Stimulated activated CD8-positive, alpha-beta memory T cell treated with anti-CD3 and anti-CD28 coated beads, Interleukin-4, amount 100 ng/mL, for 1 hour (primary cell): ENCODE measurements at places on chromosomes 7 and 10.

DNA sequence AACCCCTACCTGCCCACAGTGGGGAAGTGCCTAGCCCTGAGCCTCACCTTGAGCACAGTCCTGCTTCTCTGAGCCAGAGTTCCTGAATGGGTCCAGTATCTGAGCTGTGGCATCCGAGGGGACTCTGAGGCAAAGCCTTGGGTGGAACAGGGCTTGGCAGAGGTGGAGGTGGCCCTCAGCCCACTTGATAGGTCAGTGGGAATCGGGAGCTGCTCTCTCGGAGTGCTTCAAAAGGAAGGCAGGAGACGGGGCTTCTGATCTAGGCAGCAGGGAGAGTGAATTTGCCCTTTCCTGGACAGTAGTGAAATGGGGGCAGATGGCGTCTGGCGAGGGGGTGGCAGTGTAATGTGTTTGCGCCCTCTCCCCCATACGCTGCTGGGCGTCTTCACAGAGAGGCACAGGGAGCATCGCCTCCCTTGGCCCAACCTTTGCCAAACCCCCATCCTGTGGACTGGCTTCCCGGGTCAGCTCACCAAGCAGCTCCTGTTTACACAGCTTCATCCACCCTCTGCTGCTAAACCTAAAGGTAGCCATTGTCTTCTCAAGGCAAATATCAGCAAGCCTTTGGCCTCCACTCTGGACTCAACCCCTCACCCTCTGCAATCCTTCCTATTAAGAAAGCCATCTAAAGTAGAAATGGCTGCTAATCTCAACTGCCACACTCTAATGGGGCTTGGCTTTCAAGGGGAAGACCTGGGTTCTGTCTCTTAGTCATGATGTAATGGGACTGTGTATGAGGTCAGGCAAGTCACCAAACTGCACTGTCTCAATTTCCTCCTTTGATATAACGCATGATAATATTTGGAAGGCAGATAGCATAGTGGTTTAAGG is 21.1 kb upstream of the VDAC2 start:
- DNase-seq, result no peak

- DNase-seq, result no peak
Observed at GRCh38 chr7:78479348-78479747, 680.8 kb downstream of the PHTF2 start.

DNA sequence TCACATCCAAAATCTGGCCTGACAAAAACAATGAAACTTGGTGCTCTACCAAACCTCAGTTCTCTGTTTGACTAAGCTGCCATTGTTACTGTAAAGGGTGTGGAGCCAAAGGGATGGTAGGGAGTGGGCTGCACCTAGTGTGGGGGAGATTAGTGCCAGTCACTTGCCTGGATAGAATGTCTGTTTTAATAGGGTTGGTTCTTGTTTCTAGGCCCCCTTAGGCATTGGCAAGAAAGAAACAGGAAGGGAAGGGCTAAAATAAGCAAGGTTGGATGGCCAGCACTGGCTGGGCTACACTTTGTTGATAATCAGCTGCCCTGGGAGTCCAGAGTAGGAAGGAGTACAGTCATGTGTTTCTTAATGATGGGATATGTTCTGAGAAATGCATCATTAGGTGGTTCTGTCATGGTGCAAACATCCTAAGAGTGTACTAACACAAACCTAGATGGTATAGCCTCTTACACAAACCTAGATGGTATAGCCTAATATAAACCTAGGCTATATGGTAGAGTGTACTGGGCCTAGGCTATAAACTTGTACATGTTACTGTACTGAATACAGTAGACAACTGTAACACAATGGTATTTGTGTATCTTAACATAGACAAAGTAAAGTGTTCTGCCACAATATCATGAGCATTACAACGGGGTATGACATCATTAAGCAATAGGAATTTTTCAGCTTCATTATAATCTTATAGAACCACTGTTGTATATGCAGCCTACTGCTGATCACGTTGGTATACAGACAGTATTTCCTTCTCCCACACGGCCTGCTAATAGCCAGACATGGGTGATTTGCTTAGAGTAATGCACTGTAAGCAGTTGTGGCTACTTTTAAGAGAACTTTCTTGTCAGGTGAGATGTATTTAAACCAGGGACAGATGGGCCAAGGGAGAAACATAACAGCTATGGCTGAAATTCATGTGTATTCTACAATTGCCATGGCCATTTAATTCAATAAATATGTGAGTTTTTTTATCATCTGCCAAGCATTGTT is 15.4 kb downstream of the BBIP1 start:
- no peak for DNase-seq

GRCh38 chr7:75756991-75757676 is 14.9 kb downstream of the CCL26 start:
- no peak for DNase-seq

- no peak for DNase-seq
Observed at GRCh38 chr10:128097783-128098182, 28.4 kb downstream of the MKI67 start.

DNA sequence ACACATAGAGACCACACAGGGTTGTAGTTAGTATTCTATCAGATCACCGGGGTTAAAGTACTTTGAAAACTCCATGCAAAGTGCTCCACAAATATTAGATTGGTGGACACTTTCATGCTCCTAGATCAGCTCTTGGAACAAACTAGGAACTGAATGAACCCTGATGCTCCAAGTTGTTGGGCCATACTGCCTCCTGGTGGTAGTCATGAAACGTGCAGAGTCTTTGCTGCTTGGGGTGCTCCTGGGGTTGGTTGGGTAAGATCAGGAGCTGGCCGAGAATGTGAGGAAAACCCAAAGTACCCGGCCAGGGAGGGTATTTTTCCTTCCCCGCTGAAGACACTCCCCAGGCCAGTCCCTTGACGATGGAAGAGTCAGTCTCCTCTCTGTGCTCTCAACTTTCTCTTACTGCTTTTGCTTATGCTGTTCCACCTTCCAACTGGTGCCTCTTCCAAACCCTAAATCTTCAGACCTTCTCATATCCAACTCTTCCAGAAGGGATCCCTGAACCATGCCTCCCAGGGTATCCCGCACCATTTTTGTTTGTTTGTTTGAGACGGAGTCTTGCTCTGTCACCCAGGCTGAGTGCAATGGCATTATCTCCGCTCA is 918 bp upstream of the RPEL1 start:
- peak; percentile 8 for DNase-seq

DNA sequence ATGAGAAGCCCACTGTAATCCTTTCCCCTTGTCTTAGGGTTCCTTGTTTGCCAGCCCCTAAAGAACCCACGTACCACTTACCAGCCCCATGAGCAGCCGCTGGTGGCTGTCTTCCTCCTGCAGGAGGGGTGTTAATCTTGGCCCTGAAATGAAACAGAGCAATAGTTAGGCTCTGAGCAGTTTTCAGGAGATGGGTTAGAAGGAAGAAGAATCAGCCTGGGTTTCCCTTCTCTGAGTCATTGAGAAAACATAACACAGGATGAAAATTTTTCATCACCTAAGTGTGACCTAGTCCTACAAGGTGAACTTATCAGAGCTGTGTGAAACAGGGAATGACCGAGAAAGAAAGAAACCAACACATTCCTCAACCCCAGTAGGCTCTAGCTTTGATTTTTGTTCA is 90.0 kb downstream of the GSAP start:
- DNase-seq, result no peak

DNA sequence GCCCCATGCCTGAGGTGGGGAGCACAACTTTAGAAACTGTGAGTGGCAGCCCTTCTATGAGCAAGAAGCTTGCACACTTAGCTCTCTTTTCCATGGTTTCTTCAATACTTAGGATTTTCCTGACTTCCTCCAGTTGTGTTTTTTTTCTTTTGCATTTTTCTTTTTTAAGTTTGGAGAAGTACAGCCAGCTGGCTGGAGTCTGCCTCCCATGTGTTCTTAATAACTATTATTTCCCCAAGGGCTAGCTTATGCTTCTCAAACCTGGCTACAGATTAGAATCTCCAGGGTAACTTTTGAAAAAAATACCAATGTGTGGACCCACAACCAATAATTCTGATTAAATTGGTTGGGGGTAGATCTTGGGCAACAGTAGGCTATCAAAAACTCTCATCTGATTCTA is 37.4 kb upstream of the MEOX2 start:
- no peak for DNase-seq

DNA sequence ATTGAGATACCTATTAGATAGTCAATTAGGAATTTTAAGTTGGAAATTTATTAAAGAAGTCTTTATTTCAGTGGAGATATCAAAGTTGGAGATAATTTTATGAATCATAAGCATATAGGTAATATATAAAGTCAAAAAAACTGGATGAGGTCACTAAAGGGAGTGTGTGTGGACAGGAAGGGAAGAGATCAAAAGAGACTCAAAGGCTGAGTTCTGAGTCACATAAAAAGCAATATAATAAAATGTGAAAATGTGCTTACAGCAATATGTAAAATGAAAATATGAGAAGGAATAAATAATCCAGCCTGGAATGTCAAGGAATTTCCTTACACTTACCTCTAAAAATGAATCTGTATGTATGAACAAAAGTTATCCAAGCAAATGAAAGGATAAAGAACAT is 583.3 kb upstream of the SORCS1 start:
- DNase-seq, result no peak
